Fibroblast of mammary gland (primary cell): ENCODE measurements at places on chromosomes 2 and 18.

GRCh38 chr2:38064801-38065501 is 11.0 kb downstream of the CYP1B1 start:
- peak; percentile 36 for DNase-seq

GRCh38 chr18:73908323-73908722 is 239.3 kb downstream of the FBXO15 start:
- DNase-seq: peak; percentile 48

DNA sequence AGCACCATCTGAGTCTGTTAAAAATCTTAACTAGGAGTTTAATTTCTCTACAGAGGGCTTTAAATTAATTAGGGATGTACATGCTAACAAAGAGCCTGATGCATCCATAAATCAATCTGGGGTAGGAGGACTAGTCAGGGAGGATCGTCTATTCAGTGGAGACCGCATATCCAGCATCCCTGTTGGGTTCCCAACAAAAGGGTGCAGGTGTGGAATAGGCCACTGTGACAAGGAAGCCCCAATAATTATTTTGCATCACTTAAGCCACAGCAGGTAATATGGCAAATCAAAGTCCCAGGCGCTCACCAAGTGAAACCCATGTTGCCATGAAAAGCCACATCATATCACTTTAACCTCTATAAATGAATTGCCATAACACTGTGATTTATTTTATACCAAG is 392.3 kb downstream of the NCKAP5 start:
- no peak for DNase-seq

DNA sequence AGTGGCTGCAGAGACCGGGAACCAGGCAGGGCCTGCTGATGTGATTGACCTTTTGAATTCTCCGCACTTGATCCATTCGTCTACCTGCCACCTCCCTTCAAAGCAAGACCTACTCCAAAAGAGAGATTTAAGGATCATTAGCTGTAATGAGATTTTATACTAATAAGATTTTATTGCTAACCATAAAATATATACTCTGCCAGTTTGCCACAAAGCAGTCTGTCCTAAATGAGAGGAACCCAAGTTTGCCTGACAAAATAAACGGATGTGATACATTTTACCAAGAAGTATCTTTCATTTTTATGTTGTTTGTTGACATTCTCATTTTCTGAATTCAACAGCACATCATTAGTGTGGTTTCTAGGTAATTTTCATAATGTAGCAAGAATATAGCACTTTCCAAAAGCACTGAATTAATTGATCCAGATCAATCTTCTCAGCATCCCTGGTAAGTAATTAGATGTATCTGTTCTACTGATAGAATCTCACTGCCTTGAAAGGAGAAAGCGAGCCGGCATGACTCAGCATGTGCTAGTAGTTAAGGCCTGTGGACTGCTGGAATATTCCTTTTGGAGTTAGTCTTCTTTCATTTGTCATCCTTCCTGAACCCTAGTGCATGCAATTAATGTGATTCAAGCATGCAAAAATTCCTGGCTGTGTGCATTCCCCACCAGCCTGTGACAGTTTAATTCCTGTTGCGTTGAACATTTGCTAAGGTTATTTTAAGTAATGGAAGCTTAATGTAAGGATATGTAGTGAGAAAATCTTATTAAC is 128.5 kb downstream of the ARL6IP6 start:
- DNase-seq: peak; percentile 41

- peak; percentile 87 for DNase-seq
These were observed 70.6 kb downstream of the B3GNT2 start for GRCh38 chr2:62266433-62267038.

DNA sequence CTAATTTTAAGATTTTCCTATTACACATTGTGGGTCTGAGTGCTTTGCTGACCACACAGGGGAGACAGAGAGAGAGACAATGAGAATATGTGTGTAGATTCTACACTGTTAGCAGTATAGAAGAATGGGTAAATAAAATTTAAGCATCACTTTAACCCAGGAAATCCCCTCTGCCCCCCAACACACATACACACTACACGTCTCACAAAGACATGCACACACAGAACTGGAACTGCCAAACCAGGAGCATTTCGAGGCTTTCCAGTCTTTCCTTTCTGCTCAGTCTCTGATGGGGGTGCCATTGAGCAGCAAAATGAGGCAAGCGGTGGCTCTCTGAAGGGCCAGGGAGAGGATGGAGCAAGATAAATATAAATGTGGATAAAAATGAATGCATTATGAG is 2.5 kb downstream of the MERTK start:
- peak; percentile 43 for DNase-seq

GRCh38 chr2:60495041-60495625 is 58.3 kb downstream of the BCL11A start:
- DNase-seq: no peak

- DNase-seq: peak; percentile 6
These were observed 947.0 kb upstream of the CDH2 start for GRCh38 chr18:29123706-29124530.

- DNase-seq: peak; percentile 53
These were observed 85.6 kb downstream of the EHD3 start for GRCh38 chr2:31319406-31320175.

GRCh38 chr2:18378020-18378653 is 182.3 kb downstream of the RDH14 start:
- peak; percentile 52 for DNase-seq

- no peak for DNase-seq
These were observed 40.0 kb downstream of the MARCO start for GRCh38 chr2:118982039-118982438.

GRCh38 chr2:33681364-33681757 is 82.3 kb upstream of the FAM98A start:
- peak; percentile 25 for DNase-seq

DNA sequence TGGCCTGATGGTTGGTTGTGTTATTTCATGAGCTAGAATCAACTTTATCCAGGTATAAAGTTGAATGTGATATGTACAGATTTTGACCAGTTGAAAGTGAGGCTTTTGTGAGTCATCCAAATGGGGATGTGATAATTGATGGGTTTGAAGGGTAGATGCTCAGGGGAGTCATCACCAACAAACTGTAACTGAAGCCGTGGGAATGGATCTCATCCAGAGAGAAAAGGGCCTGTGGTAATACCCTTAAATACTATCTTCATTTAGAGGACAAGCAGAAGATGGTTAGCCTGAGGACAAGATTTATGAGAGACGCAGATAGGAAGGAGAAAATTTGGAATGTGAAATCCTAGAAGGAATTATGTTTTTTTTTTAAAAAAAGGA is 90.5 kb upstream of the MYO3B start:
- DNase-seq: peak; percentile 44

- no peak for DNase-seq
These were observed 67.8 kb upstream of the UXS1 start for GRCh38 chr2:106261871-106262321.
